HS-5 (cell line): ENCODE measurements at places on chromosomes 16 and 17.

DNA sequence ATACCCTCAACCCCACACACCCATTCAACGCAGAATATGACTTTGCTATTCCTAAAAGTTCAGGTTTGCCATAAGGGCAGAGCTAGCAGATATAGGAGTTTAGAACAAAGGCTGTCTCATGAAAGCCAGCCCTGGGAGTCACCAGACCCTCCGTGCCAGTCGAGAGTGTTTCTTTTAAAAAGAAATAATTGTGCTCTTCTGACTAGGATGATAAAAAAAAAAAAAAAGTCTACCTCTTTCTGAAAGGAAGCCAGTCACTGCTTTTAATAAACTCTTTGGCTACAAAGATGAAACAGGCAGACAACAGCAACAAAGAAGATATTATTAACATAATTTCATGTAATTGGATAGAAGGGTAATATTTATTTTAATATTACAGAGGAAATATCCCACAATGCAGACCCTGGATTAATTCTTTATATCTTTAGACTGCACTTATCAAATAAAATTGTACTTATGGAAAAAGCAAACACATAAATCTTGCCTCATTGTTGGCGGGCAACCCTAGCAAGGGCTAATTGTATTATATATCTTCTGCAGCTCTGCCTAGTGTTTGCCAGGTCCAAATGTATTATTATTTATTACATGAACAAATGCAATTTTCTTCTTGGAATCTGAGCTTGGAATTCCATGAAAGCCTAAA lies 277.5 kb upstream of the DYNLRB2 start:
- no peak for DNase-seq

- no peak for DNase-seq
Observed at GRCh38 chr17:49965524-49965909, 3.5 kb upstream of the DLX4 start.

GRCh38 chr17:34051046-34051445 lies 204.0 kb upstream of the CCL2 start:
- DNase-seq = no peak

DNA sequence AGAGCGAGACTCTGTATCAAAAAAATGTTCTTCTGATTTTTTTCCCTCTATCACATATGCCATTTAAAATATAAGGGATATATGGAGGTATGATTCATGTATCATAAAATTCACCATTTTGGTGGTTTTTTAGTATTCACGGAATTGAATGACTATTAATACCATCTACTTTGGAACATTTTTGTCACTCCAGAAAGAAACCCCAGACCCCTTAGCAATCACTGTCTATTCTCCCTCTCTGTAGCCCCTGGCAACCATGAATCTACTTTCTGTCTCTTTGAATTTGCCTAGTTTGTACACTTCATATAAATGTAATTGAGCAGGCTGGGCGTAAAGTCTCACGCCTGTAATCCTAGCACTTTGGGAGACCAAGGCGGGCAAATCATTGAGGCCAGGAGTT lies 75.9 kb downstream of the PRKCA start:
- DNase-seq = no peak

- no peak for DNase-seq
Observed at GRCh38 chr16:12272264-12272663, 295.7 kb downstream of the SNX29 start.

DNA sequence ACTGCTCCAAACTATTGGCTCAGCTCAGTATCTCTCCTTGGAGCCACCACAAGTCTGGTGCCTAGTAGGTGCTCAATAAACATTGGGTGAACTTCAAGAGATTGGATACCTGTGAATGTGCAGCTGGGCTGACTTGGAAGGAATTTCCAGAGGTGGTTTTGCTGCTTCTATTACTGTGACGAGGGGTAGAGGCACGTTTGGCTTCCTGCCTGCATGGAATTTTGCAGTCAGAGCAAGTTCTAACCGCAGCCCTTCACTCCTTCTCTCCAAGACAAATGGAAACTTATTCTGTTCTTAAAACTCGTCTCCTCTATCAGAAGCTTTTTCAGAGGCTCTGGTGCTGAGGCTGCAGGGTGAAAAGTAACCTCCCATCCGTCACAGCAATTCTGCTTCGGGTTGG lies 342.5 kb downstream of the CPPED1 start:
- DNase-seq = no peak

DNA sequence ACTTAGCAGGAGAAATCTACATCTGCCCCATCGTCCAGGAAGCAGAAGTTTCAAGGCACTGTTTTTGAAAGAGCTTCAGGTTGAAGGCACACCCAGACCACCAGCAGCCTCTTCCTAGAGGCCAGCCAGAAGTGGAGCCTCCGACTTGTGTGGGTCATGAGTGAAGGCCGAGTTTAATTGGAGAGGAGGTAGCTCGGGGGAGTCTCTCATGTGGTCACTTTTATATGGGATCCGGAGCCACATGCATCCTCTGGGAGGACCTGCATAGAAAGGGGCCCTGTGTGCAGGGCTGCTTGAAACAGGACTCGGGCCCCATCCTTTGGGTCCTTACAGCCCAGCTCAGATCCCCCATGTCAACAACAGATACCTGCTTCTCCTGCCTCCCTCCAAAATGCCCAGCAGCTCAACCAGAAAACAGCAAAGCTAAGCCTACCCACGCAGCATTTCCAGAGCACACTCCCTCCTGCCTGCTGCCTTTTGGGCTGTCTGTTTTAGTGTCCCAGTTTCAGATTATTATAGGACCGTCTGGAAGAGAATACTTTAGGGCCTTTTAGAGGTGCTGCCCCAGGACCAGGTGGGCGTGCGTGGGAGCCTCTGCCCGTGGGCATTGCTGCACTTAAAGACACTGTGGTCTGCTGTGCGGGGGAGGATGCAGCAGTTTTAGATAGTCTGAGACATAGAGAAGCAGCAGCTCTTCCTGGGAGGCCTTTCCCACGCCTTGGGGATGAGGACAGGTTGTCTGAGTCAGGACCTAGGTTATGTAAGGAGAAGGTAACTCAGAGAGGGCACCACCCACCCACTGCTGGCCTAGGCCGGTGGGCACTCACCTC lies 29.5 kb downstream of the MPRIP start:
- no peak for DNase-seq

DNA sequence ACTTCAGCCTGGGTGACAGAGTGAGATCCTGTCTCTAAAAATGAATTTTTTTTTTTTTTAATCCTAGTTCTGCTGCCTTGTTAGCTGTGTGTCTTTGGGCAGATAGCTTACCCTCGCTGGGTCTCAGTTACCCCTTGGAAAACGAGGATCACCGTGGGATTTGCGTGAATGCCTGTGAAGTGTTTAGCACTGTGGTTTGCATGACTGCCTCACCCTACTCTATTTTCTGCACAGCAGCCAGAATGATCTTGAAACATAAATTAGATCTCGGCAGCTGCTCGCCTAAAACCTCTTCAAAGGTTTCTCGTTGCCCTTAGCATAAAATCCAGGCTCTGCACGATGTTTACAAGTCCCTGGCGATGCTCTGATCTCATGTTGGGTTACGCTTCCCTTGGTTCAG lies 71.2 kb upstream of the GRIN2A start:
- no peak for DNase-seq

GRCh38 chr17:10428781-10429180 lies 7.0 kb upstream of the MYH8 start:
- DNase-seq = no peak

DNA sequence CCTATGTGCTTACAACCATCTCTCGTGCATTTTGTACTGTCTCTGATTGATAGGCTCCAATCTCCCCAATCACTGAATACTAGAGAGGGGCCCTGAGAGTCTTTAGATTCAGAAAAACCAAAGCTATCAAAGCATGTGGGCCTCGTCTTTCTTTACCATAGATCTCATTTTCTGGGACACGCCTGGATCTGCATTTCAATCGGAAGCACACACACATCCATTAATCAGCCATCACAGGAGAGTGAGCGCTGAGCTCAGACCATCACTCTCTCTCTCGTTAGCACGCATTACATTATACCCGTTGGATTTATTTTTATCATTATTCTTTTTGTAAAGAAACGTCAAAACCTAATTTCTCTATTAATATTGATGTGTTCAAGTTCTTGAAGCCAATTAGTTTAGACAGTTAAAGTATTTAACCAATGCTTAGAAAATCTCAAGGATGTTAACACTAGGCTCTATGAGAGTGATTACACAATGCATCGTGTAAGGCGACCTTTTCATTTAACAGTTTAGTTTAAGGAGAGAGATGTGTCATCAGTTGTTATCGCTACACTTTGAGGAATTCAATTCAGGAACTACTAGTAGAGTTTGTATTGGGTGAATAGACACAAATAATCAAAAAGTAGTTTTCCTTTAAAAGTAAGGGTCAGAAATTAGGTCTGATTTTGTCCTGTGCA lies 650.7 kb downstream of the CDH8 start:
- DNase-seq = no peak

GRCh38 chr17:76184290-76184689 lies 43.2 kb upstream of the FOXJ1 start:
- no peak for DNase-seq

DNA sequence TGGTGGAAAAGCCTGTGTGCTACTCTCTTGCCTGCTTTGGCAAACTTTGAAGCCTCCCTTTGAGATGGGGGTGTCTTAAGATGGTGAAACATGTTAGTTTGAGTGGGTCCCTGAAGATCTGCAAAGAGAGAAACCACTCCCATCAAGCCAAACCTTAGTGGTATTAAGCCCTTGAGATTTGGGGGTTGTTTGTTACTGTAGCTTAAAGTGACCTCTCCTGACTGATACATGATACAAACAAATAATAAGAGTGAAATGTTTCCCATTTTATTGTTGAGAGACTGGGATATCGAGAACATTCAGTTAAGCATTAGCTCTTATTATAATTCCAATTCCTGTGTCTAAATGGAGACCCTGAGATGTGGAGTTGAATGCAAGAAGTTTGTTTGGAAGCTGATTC lies 63.1 kb downstream of the NT5M start:
- no peak for DNase-seq

GRCh38 chr16:84223456-84223855 lies 16.4 kb downstream of the KCNG4 start:
- DNase-seq = no peak

- peak; percentile 44 for DNase-seq
Observed at GRCh38 chr17:40803617-40804082, 3.9 kb upstream of the KRT28 start.

DNA sequence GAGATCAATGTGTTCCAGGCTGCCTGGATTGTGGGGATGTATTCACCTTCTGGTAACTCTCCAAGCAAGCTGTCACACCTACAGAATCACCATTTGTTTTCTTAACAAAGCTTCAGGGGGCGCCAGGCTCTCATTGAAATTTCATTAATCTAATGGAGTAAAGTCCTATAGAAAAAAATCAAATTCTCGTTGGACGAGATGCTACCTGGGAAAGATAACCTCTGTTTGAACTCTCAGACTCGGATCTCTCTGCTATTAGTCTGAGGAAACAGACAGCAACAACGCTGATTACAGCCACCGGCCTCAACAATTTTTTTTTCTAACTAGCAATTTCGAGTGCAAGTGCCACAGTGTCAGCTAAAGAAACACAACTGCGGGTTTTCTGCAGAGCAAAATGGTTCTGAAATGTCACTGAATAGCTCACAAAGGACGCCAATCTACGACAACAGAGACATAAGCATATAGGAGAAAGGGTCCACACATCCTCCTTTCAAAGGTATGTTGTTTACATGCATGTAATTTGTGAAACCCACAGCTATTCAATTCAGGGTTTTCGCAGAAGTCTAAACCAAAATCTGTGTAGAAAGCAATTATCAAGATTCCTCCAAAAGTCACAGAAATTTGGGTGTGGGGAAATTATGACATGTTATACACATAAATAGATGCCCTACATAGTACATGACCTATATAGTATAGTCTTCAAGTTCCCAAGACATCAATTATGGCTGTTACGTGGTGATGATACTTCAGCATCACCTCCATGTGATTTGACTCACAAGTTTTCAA lies 135.8 kb downstream of the SKAP1 start:
- no peak for DNase-seq

GRCh38 chr16:72367851-72368250 lies 195.9 kb upstream of the PMFBP1 start:
- no peak for DNase-seq

- no peak for DNase-seq
Observed at GRCh38 chr16:73713251-73713650, 583.4 kb upstream of the PSMD7 start.

DNA sequence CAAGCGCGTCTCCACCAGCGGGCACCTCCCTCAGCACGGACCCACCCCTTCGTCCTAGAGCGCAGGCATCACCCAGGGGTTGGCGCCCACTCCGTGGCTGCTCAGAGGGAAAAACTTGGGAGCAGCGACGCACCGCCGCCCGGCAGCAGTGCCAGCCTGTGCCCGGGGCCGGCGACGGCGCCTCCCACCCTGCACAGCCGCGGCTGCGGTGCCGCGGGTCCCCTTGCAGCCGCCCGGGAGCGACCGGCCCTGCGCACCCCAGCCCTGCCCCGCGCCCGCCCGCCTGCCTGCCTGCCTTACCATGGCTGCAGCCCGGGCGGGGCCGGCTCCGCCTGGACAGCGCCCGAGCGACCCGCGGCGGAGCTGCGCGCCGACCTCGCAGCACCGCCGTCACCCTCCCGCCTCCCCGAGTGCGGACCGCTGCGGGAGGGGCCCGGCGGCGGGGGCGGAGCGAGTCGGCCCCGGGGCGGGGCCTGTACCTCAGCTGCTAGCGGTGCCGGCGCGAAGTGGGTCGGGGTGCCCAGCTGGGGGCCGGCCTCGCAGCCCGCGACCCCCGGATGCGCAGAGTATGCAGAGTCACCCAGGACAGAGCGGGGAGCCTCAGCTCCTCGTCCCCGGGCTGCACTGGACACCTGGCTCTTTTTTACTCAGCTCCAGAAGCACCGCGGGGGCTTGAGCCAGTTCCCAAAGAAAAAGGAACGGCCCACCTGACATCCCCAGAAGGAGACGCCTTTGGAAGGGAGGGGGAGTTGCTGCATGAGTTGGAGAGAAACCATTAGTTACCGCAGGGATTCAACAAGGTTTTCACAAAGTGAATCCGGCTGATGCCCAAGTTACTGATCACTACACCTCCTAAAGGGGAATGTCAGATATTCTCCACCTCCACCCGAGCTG lies 17.5 kb upstream of the MTMR4 start:
- no peak for DNase-seq

GRCh38 chr16:54334208-54334607 lies 47.6 kb upstream of the IRX3 start:
- no peak for DNase-seq

GRCh38 chr17:67503184-67503583 lies 126.1 kb downstream of the PITPNC1 start:
- DNase-seq = no peak

GRCh38 chr16:85782451-85782850 lies 16.9 kb downstream of the EMC8 start:
- no peak for DNase-seq

- DNase-seq = no peak
Observed at GRCh38 chr16:2981177-2981898, 1.1 kb upstream of the PKMYT1 start.

DNA sequence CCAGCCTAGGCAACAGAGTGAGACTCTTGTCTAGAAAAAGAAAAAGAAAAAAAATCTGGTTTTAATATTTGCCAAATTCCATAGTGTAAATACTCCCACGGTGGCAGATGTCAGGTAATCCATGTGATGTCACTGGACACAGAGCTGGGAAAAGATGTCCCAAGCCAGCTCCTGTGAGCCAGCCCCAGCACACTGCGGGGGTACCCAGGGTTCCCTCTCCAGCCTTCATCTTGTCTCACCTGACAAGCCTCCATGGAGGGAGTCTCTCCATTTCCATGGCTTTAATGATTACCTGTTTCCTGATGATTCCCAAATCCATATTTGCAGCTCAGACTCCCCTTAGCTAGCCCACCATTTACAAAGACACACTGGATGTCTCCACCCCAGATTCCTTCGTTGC lies 4.6 kb downstream of the CD300LB start:
- no peak for DNase-seq

GRCh38 chr17:39925282-39926134 lies 1.9 kb downstream of the ORMDL3 start:
- no peak for DNase-seq
